ENCODE measurements at places on chromosomes 16 and 17. TPM values are rescaled to one million over a fixed set of nuclear protein-coding genes. Genes with fewer than 3 reads are reported as not detected.

GRCh38 chr16:212999-213398, 16.2 kb downstream of the LUC7L start:
- DNase-seq = peak; percentile 38

- peak; percentile 17 for DNase-seq
Observed at GRCh38 chr17:16135461-16135860, 79.9 kb downstream of the NCOR1 start.

- DNase-seq = peak; percentile 24
Observed at GRCh38 chr16:19389246-19389645, 28.4 kb upstream of the TMC5 start.

GRCh38 chr17:49055181-49055927, 58.2 kb downstream of the IGF2BP1 start:
- no peak for DNase-seq

DCTPP1 gene
- 38.1 TPM for polyA plus RNA-seq
